ENCODE measurements at places on chromosomes 2 and 18. TPM values are rescaled to one million over a fixed set of nuclear protein-coding genes. Genes with fewer than 3 reads are reported as not detected.

The SOX11 gene
- total RNA-seq: 0.06 TPM

DNA sequence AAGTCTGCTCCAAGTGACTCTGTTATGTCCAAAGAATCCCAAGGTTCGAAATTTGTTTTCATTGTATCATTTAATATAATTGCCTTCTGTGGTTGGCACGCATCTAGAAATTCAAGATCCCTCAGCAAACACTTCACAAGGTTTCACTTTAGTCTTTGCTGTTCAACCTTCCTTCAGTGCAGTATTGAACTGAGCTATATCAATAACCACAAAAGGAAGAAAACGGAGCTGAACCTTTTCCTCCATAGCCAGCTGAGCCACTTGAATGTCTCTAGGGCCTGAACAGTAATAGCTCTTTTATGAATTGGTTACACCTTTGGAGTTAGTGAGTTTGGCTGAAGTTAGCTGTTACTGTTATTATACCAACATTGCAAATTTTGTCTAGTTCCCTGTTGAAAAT is 357.7 kb upstream of the HNRNPA3 start:
- no peak for DNase-seq
- H3K27ac ChIP-seq: no peak overlapping the region
- H3K4me3 ChIP-seq: no peak overlapping the region
- no peaks in the 10 kb centered on the region for H3K4me1 ChIP-seq
- H3K27me3 ChIP-seq: no peaks in the 10 kb centered on the region
- no peaks in the 10 kb centered on the region for H3K36me3 ChIP-seq

DNA sequence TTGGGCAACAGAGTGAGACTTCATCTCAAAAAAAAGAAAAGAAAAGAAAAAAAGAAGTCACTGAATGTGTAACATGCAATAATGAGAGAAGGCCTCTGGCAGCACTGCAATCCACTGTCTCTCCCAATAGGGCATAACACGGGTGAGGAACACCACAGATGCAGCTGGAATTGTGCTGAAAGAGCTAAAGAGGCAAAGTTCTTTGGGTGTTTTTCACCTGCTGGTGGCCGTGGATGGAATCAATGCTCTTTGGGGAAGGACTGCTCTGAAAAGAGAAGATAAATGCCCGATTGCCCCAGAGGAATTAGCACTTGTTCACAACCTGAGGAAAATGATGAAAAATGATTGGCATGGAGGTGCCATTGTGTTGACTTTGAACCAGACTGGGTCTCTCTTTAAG is 31.0 kb upstream of the CYBRD1 start:
- H3K27me3 ChIP-seq: no peaks in the 10 kb centered on the region
- H3K36me3 ChIP-seq: no peaks in the 10 kb centered on the region
- H3K27ac ChIP-seq: no peak overlapping the region
- H3K4me1 ChIP-seq: no peaks in the 10 kb centered on the region

DNA sequence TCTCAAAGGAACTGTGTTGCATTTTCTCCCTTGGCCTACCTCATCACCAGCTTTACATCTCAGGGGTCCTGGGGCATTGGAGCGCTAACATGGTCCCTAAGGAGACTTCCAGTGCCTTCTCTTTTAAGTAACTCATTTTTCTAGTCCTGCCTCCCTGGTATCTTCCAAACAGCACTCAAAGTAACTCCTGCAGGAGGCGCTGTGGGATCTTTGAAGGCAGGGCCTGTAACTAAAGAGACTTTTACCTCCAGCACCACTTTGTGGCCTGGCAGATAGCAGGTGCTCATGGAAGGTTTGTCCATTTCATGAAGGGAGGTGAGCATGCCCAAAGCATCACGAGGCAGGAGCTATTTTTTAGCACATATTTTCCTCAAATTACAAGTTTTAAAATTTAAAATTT is 411.0 kb upstream of the GYPC start:
- no peaks in the 10 kb centered on the region for H3K27me3 ChIP-seq
- no peak overlapping the region for H3K4me3 ChIP-seq
- peak; percentile 83 for DNase-seq
- no peaks in the 10 kb centered on the region for H3K36me3 ChIP-seq
- H3K27ac ChIP-seq: no peak overlapping the region

GRCh38 chr2:151009437-151010175 is 252.1 kb downstream of the RBM43 start:
- H3K27me3 ChIP-seq: no peaks in the 10 kb centered on the region
- H3K4me1 ChIP-seq: no peaks in the 10 kb centered on the region
- no peak overlapping the region for H3K4me3 ChIP-seq
- no peak overlapping the region for H3K27ac ChIP-seq
- H3K36me3 ChIP-seq: no peaks in the 10 kb centered on the region
- DNase-seq: no peak

DNA sequence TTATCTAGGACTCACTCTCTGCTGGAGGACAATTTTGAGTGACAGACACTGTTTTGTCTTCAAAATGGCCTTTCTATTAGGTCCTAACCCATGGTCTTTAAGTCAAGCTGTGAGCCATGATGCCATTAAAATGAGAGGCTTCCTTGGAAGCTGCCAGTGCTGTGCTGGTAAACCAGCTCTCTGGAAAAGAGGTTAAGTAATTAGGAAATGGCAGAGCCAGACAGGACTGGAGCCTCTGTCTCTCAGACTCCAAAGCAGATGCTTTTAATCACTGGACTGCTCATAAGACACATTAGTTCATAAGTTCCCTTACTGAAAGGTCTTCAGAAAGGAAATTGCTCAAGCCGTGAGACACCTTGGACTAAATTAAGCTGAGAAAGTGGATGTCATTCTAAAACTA is 25.8 kb upstream of the LHCGR start:
- no peak overlapping the region for H3K4me3 ChIP-seq
- DNase-seq: no peak
- no peaks in the 10 kb centered on the region for H3K27me3 ChIP-seq
- H3K4me1 ChIP-seq: no peaks in the 10 kb centered on the region
- no peak overlapping the region for H3K27ac ChIP-seq
- no peaks in the 10 kb centered on the region for H3K36me3 ChIP-seq

- no peak for DNase-seq
- no peaks in the 10 kb centered on the region for H3K4me1 ChIP-seq
- no peak overlapping the region for H3K27ac ChIP-seq
- no peaks in the 10 kb centered on the region for H3K27me3 ChIP-seq
These were observed 62.8 kb upstream of the OTOS start for GRCh38 chr2:240203031-240203787.
